ENCODE measurements at places on chromosomes 3 and 15.

GRCh38 chr3:134155446-134155845 is 95.2 kb downstream of the RYK start:
- DNase-seq, result no peak

DNA sequence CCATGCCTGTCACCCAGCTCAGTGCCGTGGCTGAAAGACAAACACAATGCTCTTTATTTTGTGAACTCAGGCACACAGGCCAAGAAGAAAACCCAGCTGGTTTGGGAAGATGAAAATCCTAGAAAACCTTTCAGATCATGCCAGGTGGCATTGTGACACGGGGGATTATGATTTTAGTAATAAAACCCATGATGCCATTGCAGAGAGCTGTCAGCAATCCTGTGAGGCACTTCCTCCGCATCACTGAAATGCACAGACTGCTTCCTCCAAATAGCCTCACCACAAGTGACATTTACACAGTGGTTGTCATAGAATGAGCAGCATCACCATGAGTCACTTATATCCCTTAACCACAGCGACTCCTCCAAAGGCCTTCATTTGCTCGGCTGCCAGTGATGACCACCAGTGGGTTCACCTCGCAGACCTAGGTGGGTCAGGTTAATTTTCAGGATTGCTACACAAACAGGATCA is 22.7 kb downstream of the ABHD6 start:
- DNase-seq, result no peak

DNA sequence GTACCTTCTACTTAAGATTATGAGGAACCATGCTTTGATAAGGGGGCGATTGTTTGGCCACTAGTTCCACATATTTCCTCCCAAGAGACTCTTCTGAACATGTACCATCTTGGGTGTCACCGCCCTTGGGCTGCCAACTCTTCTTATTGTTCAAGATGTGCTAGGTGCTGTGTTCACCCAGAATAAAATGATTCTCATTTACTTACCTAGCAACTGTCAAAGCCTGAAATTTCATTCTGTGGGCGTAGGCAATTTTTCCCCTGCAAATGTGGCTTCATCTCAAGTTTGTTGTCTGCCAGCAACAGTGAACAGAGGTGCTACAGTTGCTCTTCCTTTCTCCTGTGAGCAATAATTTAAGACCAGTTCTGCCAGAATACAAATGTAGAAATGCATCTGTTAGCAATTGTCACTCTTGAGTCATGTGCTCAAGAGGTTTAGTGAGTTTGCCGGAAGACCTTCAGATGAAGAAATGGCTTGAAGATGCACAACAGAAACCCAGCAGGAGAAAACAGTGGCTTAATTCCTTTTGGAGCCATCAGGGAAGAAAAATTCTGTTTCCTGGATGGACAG is 41.3 kb upstream of the RARB start:
- DNase-seq, result no peak

GRCh38 chr3:23760871-23761373 is 44.8 kb upstream of the UBE2E1 start:
- no peak for DNase-seq

DNA sequence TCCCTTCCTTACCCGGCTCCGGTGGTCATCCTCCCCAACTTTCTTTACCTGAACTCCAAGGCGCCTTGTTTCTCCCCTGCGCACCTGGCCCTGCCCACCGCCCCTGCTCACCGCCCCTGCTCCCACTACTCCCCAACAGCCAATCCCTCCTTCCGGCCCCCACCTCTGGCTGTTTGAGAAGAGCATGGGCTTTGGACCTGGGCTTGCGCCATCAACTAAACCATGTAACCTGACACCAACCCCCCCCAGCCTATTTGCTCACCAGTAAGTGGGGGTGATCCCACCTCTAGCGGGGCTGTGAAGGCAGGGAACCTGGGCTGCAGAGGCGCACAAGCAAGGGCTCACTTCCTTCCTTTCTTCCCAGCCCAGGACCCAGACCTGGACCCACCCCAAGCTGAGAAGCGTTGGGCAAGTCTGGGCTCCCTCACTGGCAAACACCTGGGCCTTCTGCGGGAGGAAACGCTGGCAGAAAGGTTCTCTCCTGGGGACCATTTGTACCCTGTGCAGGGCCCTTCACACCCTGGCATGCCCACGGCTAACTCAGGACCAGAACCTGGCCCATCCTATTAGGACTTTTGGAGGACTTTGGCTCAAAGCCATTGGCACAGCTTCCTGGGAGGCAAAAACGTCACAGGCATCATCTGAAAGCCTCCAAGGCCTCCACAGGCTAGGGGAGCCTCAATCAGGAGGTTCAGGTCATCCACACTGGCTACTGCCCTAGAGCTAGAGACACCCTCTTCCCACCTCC is at the start of gene PLXNB1:
TSS of gene PLXNB1 (minus strand) at position 127 of the 748 bp plus-strand sequence. CDS start 5,475 bp downstream, outside the sequence.
- DNase-seq, result no peak

DNA sequence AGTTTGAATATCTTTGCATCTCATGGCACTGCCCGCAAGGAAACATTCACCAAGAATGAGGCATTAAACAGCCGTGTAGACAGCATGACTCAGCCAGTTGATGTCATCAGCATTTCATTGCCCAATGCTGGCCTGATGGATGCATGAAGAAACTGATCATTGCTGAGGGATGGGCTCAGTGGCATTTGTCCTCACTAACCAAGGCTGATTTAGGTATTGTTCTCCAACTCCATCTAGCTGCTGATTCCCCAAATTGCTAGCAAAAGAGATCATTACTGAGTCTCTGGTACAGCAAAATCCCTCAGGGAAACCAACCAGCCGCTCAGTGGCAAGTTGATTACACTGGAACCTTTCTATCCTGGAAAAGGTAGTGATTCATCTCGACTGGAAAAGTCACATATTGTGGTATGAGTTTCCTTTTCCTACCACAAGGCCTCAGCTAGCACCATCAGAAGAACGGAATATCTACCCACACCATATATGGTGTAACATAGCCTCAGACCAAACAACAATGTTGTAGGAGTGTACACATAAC is 186.5 kb upstream of the GAP43 start:
- DNase-seq, result no peak

Measured in activated naive CD4-positive, alpha-beta T cell (primary cell).